Activated T-cell treated with anti-CD3 and anti-CD28 coated beads for 48 hours (primary cell): ENCODE measurements at places on chromosomes 6 and 20.

DNA sequence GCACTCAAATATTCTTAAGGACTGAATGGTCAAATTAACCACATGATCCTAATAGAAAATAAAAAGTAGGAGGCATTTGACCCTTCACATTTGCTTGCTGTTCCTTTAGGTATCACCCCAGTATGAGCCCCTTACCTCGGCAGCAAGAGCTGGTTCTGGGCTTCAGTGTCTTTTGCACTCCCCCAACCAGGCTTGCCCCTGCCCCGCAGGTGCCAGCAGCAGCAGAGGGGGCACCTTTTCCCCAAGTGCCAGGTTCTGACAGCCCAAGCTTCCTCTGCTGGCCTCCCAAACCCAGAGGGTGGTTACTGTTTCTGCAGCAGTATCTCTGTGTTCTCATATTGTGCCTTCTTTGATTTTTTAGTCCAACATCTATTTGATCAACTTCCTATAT is 23.2 kb downstream of the UBE2V1 start:
- no peak for DNase-seq

DNA sequence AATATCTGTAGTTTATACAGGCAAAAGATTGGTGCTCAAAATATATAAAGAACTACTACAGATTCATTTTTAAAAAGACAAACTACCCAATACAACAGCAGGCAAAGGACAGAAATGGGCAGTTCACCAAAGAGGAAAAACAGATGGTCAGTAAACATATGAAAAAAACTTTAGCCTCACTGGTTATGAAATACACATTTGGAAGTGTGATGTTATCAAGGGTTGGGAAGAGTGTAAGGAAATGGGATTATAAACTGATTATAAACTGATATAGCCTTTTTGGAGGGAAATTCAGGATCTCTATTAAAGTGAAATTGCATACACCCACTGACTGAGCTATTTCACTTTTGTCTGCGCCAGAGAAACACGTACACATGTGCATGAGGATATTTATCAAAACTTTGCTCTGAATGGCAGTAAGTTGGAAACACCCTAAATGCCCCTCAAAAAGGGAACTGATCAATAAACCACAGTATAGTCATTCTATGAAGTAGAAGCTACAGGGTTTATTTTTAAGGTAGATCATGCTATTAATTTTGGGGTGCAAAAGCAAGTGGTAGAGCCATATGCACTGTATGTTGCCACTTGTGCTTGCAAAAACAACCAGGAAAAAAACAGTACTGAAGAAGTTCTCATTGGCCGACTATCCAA is 32.2 kb upstream of the ARFGEF2 start:
- DNase-seq, result no peak

DNA sequence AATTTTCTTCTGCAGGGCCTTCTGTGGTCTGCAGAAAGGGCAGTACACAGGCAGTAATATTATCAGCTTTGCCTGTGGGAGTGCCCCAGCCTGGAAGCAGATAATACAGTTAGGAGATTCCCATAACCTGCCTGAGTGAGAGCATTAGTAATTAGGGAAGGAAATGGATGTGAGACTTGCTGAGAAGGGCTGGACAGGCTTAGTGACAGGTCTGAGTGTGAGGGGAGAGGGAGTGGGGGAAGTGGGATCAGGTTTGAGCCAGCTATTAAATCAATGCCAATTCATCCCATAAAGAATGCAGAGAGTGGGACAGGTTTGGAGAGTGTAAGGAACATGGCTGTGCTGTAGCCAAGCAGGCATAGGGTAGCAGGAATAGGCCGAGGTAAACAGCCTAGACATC is 10.1 kb upstream of the CFAP206 start:
- no peak for DNase-seq

DNA sequence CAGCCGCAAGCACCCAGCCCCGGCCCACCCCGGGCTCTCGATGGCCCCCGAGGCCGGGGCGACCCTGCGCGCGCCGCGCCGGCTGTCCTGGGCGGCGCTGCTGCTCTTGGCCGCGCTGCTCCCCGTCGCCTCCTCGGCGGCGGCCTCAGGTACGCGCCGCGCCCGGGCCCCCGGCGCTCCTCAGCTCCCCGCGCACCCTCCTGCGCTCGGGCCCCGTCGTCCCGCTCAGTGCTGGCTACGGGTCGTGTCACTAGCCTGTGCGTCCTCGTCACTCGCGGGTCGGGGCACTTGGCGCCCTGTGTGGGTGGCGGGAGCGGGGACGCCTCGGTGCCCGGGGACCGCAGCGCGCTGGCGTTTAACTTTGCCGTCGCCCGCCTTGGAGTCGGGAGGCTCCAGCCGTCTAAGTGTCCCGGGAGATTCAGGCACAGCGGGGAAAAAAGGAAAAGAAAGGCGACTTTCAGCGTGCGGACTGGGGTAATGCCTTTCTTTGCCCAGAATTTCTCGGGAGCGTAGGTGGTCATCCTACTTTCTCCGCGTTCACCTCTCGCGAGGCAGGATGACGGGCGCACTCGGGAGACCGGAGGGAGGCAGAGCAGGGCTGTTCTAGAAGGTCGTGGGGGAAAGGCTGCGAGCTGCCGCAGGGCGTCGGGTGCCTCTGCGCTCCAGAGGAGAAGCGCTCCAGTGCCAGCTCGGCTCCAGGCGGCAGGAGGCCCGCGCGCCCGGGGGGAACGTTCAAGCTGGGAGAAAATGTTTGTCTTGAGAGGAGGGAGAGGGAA is 545 bp downstream of the FNDC1 start:
- DNase-seq, result peak; percentile 18

DNA sequence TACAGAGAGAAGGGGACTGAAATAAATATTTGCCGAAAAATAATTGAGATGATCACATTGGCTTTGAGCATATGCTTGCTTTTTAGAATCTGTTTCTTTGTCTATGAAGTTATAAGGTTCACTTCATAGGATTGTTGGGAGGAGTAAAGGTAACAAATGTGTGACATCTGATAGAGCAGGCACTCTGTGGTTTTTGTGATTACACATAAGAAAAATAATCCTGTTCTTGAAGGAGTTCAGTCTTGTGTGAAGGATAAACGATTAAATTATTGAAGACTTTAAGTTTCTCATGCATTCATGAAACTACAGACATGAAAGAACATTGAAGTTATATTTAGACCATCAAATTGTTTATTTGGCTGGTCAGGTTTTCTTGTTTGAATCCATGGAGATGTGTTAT is 45.0 kb downstream of the QKI start:
- DNase-seq, result no peak

DNA sequence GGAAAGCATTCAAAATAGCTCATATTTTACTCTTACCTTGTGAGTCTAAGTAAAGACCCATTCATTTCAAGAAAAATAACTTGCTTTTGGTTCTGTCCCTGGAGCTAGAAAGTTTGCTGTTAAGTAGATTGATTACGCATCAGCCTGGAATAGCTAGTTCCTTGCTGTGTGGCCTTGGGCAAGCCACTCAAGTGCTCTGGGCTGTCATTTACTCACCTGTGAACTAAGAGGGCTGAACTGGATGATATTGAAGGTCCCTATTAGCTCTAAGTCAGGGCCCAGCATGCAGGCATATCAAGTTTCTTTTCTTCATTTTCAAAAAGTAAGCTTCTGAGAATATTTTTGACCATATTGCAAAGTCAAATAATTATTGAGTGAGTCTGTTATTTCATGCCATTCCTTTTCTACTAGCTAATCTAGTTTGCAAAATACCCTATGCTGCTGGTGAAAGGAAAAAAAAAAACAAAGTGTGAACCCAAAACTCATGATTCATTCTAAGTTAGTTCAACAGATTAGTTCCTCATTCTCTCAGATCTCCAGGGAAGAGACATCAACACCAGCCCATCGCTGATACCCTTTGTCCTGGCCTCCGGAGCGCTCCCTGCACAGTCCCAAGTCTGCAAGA is 106.5 kb upstream of the GMDS start:
- DNase-seq, result no peak

DNA sequence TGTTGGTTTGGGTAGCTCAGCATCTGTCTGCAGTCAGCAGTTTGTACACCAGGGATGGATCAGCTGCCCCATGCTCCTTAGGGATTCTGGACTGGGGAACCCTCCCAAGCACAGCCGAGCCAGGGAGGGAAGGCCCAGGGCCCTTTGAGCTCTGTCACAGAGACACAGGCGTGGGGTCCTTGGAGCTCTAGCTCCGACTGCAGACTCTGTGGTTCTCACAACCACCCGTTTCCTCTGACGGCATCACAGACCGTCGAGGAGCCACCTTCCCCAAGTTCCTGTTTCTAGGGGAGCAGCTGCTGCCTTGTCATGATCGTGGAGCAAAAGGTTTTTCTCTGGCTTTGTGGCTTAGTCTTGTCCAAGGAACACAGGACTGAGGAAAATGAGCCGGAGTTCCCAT is at the start of gene SLA2:
Gene SLA2, minus strand, starts transcription at position 199 of the 400 bp plus-strand sequence. CDS start 4,861 bp downstream, outside the sequence.
- DNase-seq, result peak; percentile 51
